Stimulated activated CD8-positive, alpha-beta memory T cell treated with anti-CD3 and anti-CD28 coated beads, Interleukin-12 subunit alpha, Interleukin-12 subunit beta, amount 100 ng/mL, for 4 hours (primary cell): ENCODE measurements at places on chromosomes 12 and 14.

GRCh38 chr12:41103614-41104013 lies 84.5 kb upstream of the PDZRN4 start:
- DNase-seq, result no peak

- no peak for DNase-seq
Measured at GRCh38 chr12:57309420-57309819, 58.4 kb upstream of the STAC3 start.

GRCh38 chr12:76144245-76144549 lies 59.7 kb upstream of the NAP1L1 start:
- peak; percentile 14 for DNase-seq

- no peak for DNase-seq
Measured at GRCh38 chr12:123200414-123200813, 32.5 kb downstream of the MPHOSPH9 start.

GRCh38 chr14:51732494-51733112 lies 80.9 kb downstream of the FRMD6 start:
- DNase-seq, result no peak

- no peak for DNase-seq
Measured at GRCh38 chr14:91298576-91298975, 54.1 kb upstream of the GPR68 start.

DNA sequence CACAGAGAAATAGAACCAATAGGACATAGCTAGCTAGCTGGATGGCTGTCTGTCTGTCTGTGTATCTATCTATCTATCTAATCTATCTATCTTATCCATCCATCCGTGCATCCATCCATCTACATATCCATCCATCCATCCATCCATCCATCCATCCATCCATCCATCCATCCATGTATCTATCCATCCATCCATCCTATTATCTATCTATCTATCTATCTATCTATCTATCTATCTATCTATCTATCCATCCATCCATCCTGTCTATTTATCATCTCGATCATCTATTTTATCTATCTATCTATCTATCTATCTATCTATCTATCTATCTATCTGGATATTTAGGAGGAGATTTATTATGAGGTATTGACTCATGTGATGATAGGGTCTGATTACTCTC lies 84.9 kb downstream of the DNAH10 start:
- DNase-seq, result no peak

GRCh38 chr14:99195602-99196309 lies 76.2 kb downstream of the BCL11B start:
- no peak for DNase-seq

DNA sequence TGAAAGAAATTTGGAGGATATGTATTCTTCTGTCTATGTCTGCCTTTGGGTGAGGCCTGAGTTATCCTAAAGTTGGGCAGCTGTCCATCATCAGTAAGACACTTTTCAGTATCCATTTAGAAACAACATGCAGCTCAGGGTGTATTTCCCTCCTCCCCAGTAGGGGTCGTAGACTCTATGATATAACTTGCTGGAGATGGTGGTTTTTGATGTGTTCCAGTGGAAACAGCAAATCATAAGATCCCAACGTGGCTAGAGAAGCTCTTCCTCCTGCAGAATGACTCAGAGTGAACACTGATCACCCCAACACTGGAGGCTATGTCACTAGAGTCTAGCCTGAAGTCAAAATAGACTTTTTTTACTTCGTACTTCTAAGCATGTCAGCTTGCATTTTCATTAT lies 331.6 kb upstream of the STXBP6 start:
- DNase-seq, result no peak

- DNase-seq, result no peak
Measured at GRCh38 chr12:98911396-98911795, 266.3 kb downstream of the APAF1 start.

- DNase-seq, result no peak
Measured at GRCh38 chr14:37969511-37969979, 238.2 kb upstream of the SSTR1 start.

GRCh38 chr12:2242216-2242615 lies 189.4 kb downstream of the CACNA1C start:
- DNase-seq, result no peak

DNA sequence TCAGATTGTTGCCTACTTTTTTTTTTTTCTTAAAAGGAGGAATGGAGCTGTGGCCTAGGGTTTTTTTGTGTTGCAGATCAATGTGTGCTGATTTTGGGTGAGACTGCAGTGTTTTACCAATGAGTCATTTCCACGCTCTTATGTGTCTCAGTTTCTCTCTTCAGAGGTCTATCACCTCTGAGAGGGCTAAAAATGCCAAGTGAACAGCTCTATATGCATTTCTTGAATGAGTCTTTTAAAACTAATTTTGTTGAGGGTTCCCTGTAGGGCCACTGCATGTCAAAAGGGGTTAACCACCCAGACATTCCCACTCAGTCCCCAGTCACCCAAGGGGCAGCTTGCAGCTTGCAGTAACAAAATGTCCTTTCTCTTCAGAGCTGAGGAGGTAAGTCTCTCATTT lies 24.3 kb upstream of the GLIPR1L2 start:
- DNase-seq, result no peak

- DNase-seq, result no peak
Measured at GRCh38 chr12:101009274-101009673, 200.8 kb downstream of the SLC5A8 start.

- no peak for DNase-seq
Measured at GRCh38 chr12:59629890-59630289, 34.1 kb downstream of the SLC16A7 start.

- DNase-seq, result no peak
Measured at GRCh38 chr12:59980476-59980875, 384.6 kb downstream of the SLC16A7 start.

DNA sequence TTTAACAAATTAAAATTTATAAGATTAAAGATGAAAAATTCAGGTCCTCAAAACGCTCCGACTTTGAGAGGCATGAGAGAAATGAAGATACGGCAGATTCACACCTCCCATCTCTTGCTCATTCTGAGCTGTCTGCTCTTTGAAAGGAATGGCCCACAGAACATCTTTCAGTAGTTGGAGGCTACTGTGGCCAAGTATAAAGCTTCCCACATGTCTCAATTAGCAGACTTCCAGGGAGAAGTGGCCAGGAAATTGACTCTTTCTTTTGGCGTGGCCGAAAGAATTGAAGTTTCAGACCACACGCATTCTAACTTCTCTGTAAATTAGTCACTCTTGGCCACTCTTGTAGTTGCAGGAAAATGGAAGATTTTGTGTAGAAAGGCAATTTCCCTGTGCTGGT lies 129.2 kb downstream of the DIP2B start:
- no peak for DNase-seq

DNA sequence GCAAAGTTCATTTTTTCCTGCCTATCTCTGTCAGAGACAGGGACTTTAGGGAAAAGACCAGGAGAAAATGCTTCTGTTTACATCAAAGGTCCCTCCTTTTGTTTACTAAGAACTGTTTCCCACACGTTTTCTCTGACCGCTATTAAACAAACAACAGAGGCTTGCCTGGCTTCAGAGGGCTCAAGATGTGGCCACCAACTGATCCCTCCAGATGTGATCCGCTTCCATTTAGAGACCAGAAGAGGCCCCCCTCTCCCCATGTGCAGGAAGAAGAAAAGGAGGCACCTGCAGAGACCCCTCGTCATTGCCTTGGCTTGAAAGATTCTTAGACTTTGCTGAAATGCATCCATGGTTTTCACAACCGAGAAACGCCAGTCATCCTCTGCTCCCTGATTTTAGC lies 217.9 kb upstream of the PWP1 start:
- no peak for DNase-seq

GRCh38 chr14:66568220-66568619 lies 60.3 kb downstream of the GPHN start:
- no peak for DNase-seq

DNA sequence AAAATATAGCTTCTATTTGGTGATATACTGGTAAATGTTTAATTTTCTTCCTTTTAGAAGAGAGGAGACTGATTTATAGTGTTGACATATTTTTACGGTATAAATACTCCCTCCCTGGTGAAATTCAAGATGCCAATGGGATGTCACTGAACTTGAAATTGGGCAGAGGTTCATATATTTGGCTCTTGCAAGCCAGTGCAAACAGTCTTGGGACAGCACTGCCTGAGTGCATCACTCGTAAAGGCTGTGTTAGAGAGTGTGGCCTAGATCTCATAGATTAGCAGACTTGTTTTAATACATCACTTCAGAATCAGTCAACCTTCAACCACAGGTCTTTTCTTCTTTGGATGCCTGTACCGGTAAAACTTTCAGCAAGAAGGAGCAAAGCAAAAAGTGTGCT lies 681.0 kb downstream of the NRXN3 start:
- DNase-seq, result no peak

DNA sequence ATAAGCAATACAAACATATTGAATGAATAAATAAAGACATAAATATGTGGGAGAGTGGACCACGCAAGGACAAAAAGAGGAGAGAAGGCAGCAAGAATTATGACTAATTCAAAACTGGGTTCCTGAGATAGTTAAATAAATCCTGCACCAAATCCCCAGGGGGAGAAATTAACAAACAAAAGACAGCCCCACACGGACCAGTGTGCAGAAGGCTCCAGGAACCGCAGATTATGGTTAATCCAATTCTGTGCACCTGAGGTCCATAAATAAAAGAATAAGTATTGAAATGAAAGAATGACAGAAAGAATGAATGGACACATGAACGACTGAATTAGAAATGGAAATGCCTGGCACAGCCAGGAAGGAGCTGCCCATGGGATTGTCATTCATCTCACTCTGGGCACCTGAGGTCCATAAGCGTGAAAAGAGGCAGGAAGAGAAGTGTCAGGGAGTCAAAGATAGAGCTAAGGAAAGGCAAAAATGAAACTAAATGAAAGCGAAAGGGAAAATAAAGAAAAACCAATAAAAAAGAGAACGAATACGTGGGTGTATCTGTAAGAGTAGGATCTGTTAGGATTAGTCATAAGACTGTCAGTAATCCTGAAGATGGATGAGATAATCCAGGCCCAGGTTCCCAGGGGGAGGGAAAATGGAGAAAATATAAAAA lies 23.3 kb downstream of the MEG3 start:
- DNase-seq, result no peak
